ENCODE measurements at places on chromosomes 6 and 20.

DNA sequence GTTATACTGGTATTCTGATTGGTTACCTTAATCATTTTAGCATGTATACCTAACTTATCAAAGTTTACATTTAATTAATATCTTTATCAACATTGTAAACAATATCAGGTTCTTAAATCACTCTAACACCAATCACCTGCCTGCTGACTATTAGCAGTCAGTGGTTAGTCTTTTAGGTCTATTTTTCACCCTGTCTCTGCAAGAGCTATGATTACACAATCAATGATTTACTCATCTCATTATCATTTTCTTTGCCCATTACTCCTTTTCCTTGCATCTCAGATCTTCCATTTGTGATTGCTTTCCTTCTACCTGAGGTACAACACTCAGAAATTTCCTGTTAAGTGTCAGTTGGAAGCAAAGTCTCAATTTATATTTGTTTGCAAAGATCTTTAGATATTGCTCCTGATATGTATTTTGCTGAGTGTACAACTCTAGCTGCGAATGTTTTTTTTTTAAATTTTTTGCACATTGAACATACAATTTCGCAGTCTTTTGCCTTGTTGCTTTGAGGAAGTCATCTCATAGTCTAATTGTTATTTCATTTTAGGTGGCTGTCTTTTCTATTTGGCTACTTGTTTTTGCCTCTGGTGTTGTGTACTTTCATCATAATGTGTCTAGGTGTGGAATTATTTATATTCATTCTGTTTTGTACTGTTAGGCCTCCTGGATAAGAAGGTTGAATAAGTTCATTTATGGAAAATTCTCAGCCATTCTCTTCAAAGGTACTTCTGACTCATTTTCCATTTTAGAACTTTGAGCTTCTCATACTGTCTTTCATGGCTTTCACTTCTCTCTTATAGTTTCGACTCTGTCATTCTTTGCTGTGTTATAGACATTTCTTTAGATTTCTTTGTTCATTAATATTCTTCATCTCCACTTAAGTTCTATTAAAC, 104.9 kb upstream of the CEP162 start:
- no peak for DNase-seq

- DNase-seq, result no peak
Measured at GRCh38 chr6:169956580-169956979, 205.2 kb downstream of the ERMARD start.

DNA sequence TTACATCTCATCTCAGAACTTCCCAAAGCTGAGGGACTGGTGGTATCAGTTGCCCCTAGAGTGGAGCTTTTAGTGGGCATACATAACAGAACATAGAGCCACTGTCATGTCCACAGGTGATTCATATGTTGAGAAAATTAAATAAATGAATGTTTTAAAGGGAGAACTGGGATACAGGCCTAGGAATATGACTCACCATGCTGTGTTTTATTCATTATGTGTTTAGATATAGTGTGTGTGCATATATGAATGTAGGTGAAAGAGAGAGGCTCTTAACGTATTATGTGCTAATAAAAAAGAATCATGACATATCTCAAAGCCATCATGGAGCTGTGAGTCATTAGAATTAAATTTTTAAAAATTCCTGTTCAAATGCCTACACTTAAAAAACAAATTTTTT, 332.2 kb upstream of the RSPO3 start:
- no peak for DNase-seq

- no peak for DNase-seq
Measured at GRCh38 chr6:113277111-113277510, 580.0 kb upstream of the MARCKS start.

DNA sequence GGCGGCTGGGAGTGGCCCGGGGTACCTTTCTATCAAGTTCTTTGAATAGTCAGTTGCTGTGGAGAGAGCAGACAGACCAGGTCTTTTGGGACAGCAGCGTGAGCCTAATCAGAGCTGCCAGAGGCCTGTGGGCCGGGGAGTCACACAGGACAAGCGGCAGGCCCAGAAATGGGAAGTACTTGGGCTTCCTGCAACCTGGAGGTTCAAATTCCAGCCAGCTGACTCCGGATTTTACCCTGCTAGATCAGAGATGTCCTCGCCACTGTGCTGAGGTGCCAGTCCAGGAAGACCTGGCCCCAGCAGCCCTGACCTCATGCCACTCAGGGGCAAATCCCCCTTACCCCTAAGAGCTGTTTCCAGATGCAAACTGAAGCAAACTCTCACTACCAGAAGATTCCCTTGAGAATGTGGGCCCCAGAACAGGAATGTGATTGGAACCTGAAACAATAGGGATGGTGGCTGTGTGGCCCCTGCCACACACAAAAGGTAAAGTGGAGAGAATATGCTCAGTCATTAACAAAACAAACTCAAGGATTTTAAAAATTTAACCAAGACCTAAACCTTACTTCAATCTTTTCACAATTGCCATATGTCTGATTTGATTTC, 9.7 kb downstream of the BEND3 start:
- DNase-seq, result no peak

GRCh38 chr6:157561414-157561790, 180.4 kb downstream of the ZDHHC14 start:
- DNase-seq, result no peak

DNA sequence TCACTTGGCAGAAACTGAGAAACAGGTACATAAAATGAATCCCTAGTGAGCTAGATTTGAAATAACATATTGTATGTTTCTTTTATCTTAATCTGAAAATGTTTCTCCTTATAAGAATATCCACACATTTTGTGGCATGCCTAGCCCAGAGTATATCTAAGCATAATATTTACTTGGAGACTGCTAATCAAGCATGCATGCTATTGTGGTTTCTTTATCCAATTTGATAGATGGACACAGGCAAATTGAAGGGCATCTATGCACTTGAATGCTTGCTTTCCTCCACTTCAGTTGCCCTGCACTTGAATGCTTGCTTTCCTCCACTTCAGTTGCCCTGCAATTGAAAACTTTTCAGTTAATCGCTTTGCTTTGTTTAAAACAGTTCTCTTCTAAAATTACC, 729.8 kb downstream of the TBC1D32 start:
- DNase-seq, result no peak

DNA sequence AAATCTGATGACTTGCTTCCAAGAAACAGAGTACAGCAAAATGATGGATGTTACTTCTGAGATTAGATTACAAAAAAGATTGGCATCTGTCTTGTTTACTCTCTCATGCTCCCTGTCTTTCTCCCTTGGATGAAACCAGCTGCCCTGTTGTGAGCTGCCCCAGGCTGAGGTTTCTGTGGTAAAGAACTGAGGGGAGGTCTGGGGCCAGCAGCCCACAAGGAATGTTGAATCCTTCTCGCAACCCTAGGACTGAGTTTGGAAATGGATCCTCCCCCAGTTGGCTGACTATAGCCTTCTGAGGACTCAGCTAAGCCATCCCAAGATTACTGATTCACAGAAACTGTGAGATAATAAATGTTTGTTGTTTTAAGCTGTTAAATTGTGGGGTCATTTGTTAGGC, 5.6 kb upstream of the HECA start:
- DNase-seq, result no peak

DNA sequence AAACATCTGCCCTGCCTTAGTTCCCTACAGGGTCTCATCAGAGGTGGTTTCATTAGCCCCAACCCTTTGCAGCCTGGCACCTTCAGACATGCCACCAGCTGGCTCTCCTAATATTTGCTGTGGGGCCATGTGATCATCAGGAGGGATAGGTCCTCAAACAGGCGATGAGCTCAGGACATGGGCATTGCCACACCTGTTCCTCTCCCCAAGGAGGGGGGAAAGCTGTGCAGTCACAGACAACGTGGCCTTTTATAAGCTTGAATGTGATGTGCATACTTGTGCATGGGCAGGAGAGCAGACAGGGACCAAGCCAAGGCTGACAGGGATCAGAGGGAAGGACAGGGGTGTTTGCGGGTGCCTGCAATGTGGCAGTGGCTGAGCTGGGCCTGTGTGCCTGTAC, 78.8 kb upstream of the ZNFX1 start:
- no peak for DNase-seq

- DNase-seq, result no peak
Measured at GRCh38 chr6:101663100-101663499, 269.6 kb downstream of the GRIK2 start.

DNA sequence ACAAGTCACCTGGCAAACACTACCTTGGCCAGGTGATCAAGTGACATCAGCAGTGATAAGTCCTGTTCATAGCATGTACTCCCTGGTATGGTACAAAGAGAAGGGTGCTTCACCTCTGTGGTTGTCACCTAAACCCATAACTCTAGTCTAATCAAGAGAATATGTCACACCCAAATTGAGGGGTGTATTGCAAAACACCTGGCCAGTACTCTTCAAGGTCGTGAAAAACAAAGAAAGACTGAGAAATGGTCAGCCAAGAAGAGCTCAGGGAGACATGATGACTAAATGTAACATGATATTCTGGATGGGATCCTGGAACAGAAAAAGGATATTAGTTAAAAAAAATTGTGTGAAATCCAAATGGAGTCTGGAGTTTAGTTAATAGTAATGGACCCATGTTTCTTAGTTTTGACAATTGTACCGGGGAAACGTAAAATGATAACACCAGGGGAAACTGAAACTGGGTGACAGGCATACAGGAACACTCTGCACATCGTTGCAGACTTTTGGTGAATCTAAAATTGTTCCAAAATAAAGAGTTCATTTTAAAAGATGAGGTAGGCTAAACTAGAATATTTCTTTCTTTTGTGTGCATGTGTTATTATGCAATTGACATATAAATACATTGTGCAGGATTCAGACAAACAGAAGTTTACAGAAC, 262.0 kb downstream of the CDC5L start:
- no peak for DNase-seq

DNA sequence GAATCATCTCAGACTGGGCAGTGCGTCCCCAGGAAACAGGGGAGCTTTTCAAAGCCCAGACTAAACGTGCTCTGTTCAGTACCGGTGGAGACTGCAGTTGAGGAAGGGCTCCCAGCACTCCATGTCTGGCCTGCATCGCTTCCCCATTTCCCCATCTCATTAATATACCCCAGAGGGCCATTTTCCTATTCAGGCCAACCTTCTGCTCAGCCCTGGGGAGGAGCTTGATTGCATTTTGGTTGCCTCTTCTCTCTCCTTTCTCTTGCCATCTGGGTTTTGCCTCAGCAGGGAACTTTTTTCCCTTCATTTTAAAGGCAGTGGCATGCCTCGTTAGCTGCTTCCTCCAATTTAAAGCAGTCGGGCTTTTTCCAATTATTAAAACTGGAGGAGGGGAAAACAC, 394.3 kb upstream of the SOX4 start:
- DNase-seq, result no peak

DNA sequence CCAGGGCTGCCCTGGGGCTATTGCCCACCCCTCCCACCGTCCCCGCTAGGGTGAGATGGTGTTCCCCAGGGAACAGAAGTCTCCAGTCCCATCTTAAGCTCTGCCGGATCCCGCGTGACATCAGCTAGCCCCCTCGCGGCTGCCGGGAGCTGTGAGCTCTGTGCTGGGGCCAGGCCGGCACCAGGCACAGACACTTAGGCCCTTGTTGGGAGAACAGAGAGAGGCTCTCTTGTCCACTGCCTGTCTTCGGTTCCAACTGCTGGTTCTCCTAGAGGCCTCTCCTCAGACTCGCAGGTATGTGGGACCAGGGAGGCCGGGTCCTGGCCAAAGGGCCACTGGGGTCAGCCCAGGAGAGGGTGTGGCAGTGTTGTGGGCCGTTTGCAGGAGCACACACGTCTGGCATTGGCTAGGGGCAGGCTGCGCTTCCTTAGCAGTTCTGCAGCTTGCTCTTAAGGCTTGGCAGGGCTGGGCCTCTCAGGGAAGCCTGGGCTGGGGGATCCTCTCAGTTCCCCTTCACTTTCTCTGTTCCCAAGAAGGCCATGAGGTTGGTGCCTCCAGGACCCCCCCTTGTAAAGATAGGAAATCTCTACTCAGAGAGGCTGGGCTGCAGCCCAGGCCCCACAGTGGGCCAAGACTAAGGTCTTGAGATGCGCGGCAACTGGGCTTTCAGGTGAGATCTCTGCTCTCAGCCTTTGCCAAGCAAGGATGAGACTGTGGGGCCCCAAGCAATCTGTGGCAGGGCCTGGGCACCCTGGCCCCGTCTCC, 6.3 kb downstream of the SGK2 start:
- DNase-seq, result no peak

DNA sequence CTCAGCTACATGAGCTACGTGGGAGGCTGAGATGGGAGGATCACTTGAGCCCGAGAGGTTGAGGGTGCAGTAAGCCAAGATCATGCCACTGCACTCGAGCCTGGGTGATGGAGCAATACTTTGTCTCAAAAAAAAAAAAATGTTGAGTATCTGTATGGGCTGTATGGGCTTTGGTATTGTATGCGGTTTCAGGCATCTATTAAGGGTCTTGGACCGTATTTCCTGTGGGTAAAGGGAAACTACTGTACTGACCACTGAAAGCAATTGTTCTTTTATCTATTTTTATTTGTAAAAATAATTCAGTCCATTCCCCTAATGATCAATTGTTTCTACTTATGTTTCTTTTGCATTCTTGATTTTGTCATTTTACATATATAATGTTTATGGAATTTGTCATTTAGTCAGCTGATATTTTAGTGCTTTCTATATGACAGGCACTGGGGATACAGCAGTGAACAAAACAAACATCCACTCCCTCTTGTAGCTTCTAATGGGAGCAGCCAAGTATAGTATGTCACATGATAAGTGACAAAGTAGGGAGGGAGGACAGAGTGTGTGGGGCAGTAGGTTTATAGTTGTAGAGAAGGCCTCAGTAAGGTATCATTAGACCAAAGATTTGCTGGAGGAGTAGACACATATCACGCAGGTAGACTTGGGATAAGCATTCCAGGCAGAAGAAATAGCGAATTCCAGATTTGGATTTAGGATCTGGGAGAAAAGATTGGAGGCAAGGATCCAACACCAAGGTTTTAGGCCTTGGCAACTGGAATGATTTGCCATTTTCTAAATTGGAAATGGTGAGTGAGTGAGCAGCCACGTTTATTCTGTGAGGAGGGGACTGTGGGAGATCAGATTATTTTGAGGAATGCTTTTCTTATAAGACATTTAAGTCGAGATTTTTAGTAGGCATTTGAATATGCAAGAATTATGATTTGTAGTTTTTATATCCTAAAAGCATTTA, 6.0 kb downstream of the PCMT1 start:
- no peak for DNase-seq

DNA sequence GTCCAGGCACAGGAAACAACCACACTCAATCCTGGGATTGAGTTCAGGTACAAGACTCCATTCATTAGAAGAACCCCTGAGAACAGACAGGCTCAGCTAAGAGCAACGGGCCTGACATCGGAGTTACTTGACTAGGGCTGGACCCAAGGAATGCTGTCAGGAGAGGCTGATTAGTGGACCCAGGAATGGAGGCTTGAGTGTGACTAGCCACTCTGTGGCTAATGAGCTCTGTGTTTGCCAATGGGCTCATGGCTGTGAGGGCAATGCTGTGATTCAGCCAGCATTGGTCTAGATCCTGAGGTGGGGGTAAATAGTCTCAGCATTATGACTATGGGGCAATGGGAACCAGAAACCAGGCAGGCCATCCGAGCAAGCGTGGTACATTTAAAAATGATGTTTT, 71.8 kb downstream of the RIOK1 start:
- DNase-seq, result no peak

DNA sequence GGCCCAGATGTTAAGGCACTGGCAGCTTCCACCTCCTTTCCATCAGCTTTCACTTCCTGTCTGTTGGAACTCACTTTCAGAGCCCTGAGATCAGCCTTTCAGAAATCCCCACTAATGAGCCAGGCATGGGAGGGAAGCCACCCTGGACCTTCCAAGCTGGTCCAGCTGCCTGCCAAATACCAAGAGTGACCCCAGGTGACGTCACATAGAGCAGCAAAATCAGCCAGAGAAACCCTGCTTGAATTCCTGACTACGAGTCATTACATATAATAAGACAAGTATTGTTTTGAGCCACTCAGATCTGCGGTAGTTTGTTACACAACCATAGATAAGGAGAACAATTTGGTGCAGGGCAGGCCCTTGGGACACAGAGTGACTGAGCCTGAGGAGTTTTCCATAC, 556.0 kb upstream of the JAG1 start:
- no peak for DNase-seq

Measured in stimulated activated CD4-positive, alpha-beta T cell treated with anti-CD3 and anti-CD28 coated beads, Interleukin-4, amount 100 ng/mL, for 24 hours (primary cell).